NCI-H1417 treated with DMSO at 0.1 percent for 48 hours (cell line): ENCODE measurements at places on chromosomes 13 and 19.

GRCh38 chr19:5595129-5595528 lies 27.4 kb upstream of the TINCR start:
- no peak for DNase-seq

- DNase-seq: no peak
These were observed 472.1 kb downstream of the FOXO1 start for GRCh38 chr13:40194224-40194806.

DNA sequence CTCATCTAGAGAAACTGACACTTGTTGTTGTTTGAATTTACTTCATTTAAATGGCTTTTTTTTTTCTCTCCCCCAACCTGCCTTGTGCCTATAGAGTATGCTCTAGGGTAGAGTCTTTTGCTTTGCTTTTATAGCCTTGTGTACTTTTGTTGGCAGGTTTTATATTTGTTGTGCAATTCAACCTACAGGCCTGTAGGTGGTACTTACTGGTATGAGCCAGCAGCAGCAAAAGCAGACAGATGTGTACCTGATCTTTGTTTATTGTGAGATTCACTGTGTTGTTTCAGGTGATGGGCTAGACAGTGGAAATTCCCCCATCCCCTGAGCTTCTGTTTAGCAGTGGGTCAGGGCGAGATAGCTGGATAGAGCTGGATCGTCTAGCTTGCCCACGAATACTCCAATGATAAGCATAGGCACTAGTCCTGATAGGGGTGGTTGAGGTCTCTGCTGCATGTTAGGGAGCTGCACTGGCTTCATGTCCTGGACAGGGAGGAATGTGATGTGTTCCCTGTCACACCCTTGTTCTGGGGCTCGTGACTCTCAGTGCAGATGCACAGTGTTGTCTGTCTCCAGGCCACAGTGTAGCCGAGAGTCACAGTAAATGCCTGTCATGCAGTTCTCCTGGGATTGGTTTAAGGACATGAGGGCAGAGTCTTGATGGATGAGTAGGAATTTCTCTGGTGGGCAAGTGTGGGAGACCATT lies 21.3 kb downstream of the DNAJC3 start:
- no peak for DNase-seq

- no peak for DNase-seq
These were observed 302.6 kb downstream of the COG6 start for GRCh38 chr13:39957868-39958677.

GRCh38 chr13:59492030-59492636 lies 671.6 kb downstream of the DIAPH3 start:
- DNase-seq: no peak

GRCh38 chr19:37983153-37983552 lies 76.1 kb downstream of the SIPA1L3 start:
- DNase-seq: no peak
